Stimulated activated CD8-positive, alpha-beta memory T cell treated with anti-CD3 and anti-CD28 coated beads, Interleukin-12 subunit alpha, Interleukin-12 subunit beta, amount 100 ng/mL, for 4 hours (primary cell): ENCODE measurements at places on chromosomes 1 and 21.

DNA sequence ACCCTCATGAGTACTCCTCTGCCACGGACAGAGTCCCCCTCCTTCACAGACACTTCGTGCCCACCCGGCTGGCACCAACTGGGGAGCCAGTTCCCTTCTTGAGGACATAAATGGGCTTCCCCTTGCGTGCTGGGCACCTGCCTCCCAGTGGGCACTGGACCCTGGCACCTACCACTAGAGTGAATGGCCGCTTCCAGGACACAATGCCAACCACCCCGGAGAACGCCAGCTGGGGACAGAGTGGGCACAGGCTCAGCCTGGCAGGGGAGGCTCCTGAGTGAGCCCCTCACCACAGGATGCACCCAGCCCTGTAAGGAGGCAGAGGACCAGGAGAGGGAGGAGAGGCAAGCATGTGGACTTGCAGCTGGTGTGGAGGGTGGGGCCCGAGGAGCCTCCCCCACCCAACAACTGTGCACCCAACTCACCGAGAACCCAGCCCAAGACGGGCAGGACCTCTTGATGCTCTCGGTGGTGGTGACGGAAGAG is 1.0 kb downstream of the ENTREP3 start:
- DNase-seq, result no peak

- no peak for DNase-seq
These were observed at the start of gene CD160 for GRCh38 chr1:145719230-145720079. Gene CD160, plus strand, starts transcription at chr1:145719499. Its CDS starts 8,829 bp downstream, at chr1:145728328.

GRCh38 chr1:52836035-52836434 is 6.5 kb upstream of the ZYG11A start:
- no peak for DNase-seq

DNA sequence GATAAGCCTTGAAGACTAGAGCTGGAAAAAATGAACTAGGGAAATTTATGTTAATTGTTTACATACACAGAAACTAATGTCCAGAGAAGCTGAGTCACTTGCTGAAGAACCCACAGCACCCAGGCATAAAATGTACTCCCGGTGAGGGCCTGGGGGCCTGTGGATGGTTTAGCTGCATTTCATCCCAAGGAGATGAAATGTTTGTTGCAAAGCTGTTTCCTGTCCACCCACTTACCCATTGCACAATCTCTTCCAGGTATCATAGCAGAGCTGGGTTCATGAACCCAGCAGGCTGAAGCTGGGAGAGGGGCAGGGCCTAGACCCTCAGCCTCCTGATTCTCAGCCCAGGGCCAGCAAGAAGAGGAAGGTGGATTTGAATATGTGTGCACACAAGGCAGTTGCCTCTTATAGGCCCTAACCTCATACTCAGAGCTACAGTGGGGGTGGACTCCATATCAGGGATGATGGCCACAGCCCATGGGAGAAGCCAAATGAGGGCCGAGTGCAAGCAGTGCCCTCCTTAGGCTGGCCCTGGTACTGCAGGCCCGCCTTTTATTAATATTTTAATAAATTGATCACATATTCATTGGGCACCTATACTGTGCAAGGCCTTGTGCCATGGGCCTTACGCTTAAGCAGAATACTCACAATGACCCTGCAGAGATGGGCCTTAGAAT is 110.8 kb downstream of the LACTBL1 start:
- no peak for DNase-seq

DNA sequence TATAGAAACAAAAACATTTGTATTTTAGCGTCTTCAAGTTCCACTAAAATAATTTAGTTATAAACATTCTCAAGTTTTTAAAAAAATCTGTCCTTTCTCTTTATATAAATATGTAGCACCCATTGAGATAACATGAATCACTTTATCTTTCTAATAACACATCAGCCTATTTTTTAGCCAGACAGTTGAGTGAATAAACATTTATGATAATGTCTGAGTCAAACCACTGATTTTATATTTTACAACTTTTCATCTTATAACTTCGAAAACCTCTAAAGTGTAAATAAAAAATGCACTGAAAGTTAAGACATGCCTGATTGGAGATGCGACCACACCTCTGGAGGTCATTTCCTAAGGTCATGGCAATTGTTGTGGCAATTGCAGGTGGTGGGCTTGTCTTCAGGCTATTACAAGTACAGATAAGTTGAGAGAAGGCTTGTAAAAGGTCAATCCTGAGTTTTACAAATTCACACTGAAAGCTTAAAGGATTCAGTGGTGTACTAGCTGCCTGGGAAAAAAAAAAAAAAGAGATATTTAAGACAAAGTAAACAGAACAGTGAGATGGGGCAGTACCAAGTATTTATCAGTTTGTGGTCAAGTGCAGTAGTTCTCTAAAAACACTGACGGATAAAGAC is 67.0 kb downstream of the INTS7 start:
- no peak for DNase-seq

DNA sequence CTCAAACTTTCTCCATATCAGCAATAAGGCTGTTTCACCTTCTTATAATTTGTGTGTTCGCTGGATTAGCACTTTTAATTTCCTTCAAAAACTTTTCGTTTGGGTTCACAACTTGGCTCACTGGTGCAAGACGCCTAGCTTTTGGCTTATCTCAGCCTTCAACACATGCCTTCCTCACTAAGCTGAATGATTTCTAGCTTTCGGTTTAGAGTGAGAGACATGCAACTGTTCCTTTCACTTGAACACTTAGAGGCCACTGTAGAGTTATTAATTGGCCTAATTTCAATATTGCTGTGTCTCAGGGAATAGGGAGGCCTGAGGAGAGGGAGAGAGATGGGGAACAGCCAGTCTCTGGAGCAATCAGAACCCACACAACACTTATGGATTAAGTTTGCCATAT is 41.2 kb upstream of the IFNLR1 start:
- no peak for DNase-seq

- no peak for DNase-seq
These were observed 391.1 kb downstream of the PLPP3 start for GRCh38 chr1:56188221-56188620.
